ENCODE measurements at places on chromosomes 6 and 20.
A peak's percentile ranks its signal among the peaks of the same experiment; 100 is the strongest.

GRCh38 chr6:64694356-64694755 is 1012.7 kb downstream of the EYS start:
- DNase-seq: no peak

DNA sequence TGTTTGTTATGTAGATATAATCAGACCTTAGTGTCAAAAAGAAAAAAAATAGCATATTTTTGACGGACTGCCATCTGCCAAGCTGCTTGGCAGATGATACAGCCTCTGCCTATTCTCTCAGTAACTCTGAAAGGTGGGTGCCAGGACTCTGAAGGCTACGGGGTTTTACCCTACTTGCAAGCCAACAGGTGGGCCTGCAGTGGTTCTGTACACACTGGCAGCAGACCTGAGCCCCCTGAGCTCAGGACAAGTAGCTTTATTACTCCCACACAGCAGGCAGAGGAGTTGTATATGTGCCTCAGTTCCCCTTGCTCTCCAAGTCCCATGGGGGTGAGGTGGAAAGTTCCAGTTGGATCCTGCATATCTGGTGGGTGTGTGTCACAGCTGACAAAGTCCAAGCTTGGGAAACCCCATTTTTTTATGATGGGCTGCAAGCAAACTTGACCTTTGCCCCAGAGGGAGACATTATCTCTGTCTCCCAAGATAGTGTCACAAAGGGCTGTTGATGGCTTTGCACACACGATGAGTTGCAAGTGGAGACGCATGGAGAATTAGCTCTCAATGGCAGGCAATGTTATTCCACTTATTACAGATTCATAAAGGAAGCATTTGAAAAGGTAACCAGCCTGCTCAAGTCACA is 20.5 kb upstream of the AFDN start:
- no peak for DNase-seq

DNA sequence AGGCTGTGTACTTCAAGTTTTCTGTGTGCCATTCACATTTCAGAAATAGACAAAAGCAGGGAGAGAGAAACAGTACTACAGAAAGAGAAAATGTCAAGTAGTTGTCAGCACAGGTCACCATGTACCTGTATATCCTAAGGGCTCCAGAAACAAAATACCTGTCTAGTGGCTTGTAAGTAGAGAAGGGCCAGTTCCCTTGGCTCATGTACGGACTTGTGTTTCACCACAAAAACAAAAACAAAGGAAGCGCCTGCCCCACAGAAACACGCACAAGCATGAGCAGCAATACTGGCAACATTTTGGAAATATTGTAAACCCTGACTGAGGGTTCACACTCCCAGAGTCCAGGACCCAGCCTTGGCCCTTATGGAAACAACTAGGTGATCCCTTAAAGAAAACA is 44.3 kb downstream of the CNKSR3 start:
- DNase-seq: no peak

DNA sequence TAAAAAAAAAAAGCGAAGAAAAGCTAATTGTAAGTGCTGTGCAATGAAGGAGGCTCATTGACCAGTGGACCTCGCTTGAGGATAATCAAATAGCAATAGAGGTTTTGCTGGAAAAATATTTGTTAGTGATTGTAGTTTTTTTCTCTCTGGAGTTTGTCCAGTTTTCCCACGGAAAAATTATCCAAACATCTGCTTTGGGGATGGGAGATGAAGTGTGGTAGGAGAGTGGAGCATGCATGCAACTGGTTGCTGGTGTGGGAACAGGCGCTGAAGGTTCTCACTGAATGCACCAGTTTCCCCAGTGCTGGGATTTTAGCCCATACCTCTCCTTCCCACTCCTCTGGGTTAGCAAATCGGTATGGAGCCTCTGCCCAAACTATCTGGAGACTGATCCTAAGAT is 281.7 kb upstream of the TAB2 start:
- no peak for DNase-seq

DNA sequence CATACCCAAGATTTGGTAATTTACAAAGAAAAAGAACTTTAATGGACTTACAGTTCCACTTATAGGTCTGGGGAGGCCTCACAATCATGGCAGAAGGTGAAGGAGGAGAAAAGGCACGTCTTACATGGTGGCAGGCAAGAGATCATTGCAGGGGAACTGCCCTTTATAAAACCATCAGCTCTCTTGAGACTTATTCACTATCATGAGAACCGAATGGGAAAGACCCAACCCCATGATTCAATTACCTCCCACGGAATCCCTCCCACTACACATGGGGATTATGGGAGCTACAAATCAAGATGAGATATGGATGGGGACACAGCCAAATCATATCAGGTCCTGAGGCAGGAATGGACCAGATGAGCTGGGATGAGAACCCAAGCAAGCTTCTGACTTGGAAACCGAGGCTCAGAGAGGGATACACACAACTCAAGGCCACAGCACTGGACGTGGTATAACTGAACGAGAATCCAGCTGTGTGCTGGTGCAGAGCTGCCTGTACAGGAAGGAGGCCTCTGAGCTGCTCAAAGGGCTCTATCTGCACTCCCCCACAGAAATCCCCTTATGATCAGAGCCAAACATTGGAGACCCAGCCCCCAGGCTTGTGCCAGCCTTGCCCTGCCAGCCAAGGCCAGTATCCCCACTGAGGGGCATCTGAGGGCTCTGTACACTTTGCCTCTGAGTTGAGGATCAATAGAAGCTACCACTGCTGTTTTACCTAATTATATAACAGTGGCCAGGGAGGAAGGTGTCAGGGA is 137.8 kb downstream of the CEBPB start:
- DNase-seq: no peak

GRCh38 chr6:90425161-90425641 is 128.6 kb upstream of the BACH2 start:
- DNase-seq: no peak

- DNase-seq: no peak
Observed at GRCh38 chr6:165481921-165482320, 172.5 kb upstream of the C6orf118 start.

DNA sequence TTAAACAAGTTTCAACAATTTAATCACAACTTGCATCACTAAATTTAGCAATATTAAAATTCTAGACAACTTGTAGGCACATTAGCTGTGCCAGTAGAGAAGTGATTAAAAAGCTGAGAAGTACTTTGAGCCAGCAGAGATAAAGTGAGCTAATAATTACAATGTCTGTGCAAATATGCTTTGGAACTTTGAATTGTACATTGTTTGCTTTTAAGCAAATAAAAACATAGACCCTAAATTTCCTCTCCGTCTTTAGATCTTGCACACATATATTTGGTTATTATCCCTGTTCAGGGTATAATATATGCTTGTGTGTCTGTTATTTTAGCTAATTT is 44.2 kb upstream of the DEFB112 start:
- no peak for DNase-seq

DNA sequence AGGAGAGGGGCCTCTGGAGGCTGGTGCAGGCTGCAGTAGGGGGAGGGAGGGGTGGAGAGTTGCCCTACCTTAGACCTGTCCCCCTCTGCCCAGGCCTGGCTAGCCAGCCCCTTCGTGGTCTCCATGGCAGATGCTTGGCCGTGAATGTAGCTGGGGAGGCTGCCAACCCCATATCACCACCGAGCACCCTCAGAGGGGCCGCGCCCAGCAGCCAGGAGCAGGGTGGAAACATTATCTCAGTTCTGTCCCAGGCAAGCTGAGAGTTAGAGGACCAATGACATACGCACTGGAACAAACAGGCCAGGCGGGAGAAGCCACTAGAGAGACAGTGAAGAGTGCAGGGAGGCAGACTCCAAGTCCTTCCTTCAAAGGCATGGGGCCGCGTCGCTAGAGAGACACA is 66.5 kb downstream of the LRFN2 start:
- no peak for DNase-seq

DNA sequence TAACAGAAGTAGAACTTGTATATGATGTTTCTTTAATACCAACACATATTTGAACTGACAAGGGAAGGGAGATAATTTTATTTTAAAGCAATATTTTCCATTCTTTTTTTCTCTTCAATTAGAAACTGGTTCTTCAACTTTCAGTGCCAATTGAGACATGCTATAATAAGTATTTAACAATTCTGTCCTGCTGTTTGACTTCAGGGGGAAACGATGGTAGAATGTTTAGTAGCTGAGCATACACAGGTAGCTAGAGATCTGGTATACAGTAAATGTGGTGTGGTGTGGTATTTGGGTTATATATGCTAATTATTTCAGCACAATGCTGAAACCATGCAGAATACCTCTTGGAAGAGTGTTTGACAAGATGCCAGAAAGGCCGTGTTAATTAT is 156.9 kb downstream of the ARID1B start:
- DNase-seq: no peak

GRCh38 chr6:26187981-26188635 is 100.9 kb downstream of the HFE start:
- no peak for DNase-seq

- DNase-seq: no peak
Observed at GRCh38 chr6:169176361-169176991, 77.2 kb downstream of the THBS2 start.

GRCh38 chr6:33621711-33622388 is 728 bp downstream of the ITPR3 start:
- peak; percentile 18 for DNase-seq

DNA sequence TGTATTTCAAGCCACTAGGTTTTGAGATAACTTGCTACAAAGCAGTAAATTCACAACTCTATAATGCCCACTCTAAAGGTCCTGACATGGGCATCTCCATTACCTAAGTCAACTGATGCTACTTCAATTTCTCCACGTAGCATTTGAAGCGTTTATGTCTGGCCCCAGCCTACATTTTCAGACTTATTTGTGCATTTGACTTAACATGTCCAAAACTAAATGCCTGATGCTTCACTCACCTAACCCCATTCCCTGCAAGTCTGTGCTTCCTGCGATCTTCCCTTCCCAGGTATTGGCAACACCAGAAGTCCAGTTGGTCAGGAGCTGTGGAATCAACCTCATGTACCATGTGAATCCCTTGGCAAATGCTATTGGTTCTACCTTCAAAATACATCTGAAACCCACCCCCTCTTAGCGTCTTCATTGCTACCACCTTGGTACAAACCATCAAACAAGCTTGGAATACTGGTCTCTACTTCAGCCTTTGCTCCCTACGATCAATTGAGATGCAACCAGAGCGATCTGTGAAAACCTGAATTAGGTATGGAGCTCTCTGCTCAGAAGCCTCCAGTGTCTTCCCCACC is 12.8 kb upstream of the ZNFX1 start:
- DNase-seq: no peak

GRCh38 chr6:6293317-6293716 is 27.1 kb downstream of the F13A1 start:
- no peak for DNase-seq

- DNase-seq: no peak
Observed at GRCh38 chr6:159966339-159966738, 2.5 kb upstream of the IGF2R start.

DNA sequence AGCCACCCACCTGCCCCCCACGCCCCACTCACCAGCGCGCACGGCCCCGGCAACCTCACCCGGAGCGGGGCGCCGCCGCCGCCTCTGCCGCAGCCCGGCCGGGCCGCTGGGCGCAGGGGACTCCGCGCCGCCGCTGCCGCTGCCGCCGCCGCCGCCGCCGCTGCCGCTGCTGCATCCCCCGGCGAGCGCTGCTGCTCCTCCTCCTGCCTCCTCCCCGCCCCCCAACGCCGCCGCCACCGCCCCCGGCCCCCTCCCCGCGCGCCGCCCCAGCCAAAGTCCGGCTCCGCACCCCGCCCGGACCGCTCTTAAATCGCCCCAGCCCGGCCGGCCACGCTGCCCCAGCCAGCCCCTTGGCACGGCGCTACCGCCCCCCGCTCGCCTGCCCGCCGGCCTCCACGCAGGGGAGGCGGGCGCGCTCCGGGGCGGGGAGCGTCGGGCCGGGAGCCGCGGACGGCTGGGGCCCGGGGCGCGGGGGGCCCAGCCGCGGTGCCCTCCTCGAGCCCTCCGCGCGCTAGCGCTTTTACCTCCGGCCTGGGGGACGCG is at the start of gene SULF2:
SULF2 (minus strand) TSS at position 171 of the 543 bp plus-strand sequence. CDS start 28,118 bp downstream, outside the sequence.
- no peak for DNase-seq

DNA sequence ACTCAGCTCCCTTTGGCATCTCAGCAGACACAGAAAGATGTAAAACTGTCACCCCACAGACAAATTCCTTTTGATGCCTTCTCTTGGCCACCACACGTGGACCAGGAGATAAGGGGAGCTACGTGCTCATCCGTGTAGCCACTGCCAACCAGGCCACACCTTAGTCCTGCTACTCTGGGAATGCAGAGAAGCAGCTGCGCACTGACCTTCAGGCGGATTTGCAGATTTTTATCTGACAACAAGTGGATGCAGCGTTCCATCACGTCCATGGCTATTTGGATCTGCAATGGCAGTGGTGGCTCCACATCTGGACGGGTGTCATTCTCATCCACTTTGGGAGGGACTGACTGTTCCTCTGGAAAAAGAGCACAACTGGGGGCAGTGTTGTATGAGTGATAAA is 30.8 kb downstream of the TTI1 start:
- DNase-seq: no peak

DNA sequence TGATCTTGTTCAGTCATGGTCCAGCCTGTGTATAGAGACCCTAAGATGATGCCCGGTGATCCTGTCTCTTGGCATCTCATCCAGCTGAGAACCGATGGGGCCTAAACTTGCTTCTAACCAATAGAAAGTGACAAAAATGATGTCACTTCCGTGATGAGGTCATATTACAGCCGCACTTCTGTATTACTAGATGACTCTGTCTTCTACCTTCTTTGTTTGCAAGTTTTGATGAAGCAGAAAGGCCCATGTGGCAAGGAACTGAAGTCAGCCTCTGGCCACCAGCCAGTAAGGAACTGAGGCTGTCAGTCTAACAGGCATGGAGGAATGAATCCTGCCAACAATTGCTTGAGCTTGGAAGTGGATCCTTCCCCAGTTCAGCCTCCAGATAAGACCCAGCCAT is 32.8 kb upstream of the HLA-C start:
- no peak for DNase-seq

DNA sequence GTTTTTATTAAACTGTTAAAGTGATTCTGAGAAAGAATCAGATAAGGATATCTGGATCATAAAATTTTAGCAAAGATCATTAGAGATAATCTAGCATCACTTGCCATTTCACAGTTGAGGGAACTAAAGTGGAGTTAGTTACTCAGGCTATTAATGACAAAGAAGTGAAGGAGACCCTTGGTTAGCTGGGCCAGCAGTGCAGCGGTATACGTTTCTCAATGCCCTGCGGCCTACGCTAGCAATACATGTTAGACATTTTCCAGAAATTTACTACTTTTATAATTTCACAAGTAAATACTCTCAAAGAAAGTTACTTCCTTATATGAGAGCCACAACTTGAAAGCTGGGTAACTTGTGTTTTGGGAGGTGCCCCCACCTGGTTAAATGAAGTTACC is 28.5 kb downstream of the NEDD9 start:
- no peak for DNase-seq

GRCh38 chr6:43779852-43780236 is 9.8 kb downstream of the VEGFA start:
- no peak for DNase-seq
